ENCODE measurements at places on chromosomes 6 and 20.

DNA sequence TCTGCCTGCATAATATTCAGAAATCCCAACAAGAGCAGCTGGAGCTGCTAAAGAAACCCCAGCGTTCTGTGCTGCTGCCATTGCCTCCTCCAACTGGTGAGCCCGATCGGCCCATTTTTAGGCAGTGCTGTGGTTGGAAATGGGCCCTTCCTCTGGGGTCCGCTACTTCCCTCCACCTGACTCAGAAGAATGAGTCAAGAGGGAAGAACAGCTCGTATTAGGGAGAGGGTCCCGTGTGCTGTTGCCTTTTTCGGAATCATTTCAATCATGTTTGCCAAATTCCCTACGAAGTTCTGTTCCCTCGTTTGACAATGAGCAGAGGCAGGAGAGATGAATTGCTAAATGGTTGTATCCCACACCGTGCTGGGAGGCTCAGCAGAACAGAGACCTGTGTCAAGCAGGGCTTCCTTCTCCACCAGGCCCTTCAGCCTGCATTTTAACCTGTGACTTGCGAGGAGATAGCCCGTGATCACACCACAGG lies 38.4 kb downstream of the THBS2 start:
- ATAC-seq: no peak

DNA sequence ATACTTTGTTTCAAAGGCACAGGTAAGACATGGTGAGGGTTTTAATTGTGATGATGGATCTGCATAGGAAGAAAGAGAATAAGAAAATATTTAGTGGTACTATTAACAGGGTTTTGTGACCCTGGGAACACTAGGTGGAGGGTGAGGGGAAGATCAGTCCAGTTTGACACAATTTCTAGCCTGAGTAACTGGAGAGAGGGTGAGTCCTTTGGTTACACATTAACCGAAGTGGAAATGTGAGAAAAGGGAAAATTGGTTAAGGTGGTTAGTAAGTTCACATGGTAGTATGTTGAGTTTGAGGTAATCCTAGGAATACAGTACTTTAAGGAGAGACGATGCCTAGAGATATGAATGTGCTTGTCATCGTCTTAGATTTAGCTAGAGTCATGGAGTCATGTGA lies 54.8 kb upstream of the POU3F2 start:
- ATAC-seq: no peak

DNA sequence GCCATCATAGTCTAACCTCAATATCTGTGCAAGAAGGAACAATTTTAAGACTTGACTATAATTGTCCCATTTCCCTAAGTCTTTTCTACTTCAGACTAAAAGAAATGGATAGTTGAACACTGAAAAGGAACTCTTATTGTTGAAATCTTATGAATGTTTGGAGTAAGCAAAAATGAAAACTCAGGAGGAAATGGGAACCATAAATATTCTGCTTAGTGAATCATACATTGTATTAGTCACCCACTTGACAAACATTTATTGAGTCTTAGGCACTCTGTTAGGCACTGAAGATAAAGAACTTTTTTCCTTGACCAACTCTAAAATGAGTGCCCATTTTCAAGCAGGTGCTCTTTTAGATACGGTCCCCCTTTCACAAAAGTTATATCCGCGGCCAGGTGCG lies 8.7 kb downstream of the CCDC170 start:
- ATAC-seq: peak; percentile 85

DNA sequence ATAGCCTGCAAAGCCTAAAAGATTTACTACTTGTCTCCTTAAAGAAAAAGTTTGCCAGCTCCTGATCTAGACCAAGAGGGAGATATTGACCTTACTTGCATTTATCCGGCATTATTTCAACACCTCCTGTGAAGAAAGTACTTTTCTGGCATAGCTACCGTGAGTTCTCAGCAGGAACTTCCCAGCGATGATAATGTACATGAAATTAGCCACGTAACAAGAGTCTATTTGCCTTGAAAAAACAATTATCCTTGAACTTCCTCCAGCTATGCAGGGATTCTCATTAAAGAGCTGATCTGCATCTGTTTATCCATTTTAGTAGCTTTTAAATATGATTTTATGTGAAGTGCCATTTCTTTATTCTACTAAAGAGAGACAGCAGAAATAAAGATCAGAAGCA lies 41.7 kb downstream of the ALDH5A1 start:
- no peak for ATAC-seq

GRCh38 chr6:88512951-88513350 lies 346.8 kb upstream of the CNR1 start:
- no peak for ATAC-seq

Data from esophagus mucosa (tissue), 1 donor.